Large intestine (tissue), 12 donors: ENCODE measurements at places on chromosomes 12 and 14.

DNA sequence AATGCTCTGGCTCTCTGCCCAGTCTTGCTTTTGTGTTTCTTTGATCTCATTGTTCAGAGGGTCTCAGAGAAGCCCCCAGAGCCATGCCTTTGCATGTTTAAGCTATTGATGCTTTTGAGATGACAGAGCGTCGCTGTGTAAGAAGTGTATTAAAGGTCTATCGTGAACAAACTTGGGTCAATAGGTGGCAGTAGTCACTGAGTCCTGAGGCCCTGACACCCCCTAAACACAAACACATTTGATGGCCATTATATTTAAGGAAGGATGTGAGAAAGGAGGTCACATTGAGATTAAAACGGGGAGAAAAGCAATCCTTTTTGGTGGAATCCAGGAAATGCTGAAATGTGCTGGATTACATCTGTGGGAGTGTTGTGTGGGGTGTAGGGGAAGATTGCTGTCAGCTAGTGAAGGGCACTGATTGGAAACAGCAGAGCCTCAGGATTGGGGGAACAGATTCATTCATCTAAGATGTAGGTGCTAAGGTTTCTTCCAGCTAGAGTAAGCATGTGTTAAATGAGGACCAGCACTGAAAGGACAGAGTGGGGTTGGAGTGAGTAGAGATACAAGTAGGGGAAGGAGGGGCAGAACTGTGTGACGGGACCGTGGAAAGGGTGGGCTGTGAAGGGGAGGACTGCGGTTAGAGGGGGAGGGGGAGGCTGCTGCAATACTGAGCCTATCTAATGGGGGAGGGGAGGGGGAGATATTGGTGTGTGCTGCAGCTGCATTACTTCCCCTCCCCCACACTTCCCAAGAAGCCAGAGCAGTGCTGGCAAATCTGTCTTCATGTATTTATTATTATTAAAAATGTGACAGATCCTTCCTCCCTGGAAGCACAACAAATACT is 12.7 kb downstream of the NGDN start:
- no peak for DNase-seq

DNA sequence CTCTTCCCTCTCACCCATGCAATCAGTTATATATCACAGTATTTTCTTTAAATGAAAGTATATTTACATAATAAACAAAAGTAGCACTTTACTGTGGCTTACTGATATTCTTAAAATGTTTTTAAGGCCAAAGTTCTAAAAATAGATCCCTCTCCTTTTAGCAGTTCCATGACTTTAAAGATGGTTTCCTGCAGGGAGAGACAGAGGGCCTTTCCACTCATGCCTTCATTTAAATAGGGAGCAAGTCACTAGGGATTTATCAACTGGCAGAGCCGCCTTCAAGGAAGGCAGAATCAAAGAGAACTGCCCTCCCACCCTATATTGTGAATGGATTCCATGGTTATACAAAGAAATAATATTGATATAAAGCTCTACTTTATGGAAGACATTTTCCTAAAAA is 55.5 kb downstream of the DUSP16 start:
- DNase-seq, result no peak

GRCh38 chr12:69495071-69495470 is 24.9 kb downstream of the FRS2 start:
- no peak for DNase-seq

DNA sequence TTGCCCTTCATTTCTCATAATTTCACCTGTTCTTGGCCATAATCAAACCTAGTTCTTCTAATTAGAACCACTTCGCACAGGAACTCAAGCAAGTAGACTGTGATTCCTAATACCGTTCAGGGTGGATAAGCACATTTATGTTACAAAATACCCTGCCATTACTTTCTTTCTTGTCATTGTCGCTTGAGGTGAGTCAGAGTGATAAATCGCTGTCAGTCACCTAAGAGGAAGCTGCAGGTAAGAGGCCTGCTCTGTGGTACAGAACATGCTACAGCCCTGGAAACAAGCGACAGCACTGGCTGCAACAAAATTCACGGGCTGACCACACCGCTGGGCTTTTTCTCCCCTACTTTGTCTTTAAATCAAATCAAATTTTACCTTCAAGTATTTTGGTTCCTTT is 218.2 kb downstream of the ANO6 start:
- DNase-seq, result no peak

DNA sequence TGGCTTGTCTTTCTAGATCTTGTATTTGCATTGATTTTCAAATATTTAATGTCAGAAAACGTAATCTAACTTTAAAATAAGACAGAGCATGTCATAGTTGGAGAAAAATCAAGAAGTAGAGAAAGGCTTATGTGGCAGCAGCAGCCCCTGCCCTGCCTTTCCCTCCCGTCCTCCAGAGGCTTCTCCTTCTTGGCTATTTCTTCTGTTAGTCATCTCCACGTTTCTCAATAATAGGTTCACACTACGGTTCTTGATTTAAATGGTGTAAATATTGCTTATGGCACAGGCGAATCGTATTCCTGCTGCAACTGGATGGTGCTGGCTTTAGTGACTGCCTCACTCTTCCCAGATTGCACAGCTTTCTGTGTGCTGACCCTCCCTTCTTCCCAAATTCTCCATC is 42.8 kb downstream of the SLC8B1 start:
- no peak for DNase-seq

- DNase-seq, result no peak
These were observed 21.0 kb downstream of the KTN1 start for GRCh38 chr14:55600784-55601561.

DNA sequence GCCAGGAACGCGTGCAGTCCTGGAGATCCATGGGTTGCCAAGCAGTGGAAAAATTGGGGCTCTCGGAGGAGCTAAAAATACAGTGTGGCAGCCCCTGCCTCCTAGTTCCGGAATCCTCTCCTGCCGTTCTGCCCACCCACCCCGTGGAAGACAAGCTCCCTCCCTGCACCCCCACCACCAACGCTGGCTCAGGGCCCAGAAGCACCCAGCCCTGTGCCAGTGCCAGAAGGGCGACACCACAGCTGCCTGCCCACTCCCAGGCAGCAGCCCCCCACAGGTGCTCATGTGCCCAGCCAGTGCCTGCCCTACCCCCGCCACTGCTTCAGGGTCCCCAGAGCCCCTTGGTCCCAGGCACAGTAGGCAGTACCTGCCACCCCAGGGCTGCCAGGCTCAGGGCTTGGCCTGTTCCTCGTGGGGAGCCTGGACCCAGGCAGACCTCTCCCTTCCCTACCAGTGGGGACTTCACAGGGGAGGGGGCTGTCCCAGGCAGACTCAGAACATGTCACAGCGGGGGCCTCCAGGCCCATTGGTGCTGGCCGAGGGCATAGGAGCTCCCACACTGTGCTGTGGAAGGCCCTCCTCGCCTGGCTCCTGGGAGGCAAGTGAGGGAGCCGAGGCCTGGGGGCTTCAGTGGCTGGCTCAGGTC is 7.4 kb downstream of the INF2 start:
- DNase-seq, result no peak

GRCh38 chr12:33529031-33529430 is 89.4 kb upstream of the SYT10 start:
- DNase-seq, result no peak

- DNase-seq, result no peak
These were observed 83.4 kb downstream of the PPP2R5E start for GRCh38 chr14:63459738-63460137.

DNA sequence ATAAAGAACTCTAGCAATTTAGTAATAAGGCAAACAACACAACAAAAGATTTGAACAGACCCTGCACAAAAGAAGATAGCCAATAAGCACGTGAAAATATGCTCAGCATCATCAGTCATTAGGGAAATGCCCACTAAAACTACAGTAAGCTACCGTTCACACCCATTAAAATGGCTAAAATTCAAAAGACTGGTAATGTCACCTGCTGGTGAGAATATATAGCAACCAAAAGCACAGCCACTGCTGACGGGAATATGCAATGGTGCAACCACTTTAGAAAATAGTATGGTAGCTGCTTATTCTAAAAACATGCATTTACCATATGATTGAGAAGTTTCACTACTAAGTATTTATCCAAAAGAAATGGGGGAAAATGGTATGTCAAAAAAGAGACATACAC is 74.9 kb downstream of the DPF3 start:
- DNase-seq, result no peak

- no peak for DNase-seq
These were observed 94.0 kb downstream of the TMX1 start for GRCh38 chr14:51333901-51334521.

DNA sequence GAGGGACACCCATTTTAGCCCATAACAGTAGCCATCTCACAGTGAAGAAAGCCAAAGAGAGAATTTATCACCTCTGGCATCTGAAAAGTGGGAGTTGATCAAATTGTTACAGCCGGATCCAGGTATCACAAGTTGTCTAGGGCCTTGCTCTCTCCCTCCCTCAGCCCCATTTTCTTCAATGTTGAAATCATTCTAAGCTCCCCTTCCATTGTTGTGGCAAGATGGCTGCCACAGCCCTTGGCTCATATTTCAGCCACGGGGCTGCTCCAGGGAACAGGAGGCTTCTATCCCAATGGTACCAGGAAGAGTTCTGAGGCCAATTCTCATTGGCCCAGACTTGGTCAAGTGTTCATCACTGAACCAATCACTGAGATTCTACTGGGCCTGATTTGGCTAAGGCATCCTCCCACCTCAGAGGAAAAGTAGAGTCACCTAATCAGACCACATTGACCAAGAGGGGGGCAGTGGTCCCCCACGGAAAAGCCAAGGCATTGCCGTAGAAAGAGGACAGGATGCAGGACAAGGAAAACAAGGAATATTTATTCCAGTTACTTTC is 106.2 kb downstream of the GPATCH2L start:
- no peak for DNase-seq

DNA sequence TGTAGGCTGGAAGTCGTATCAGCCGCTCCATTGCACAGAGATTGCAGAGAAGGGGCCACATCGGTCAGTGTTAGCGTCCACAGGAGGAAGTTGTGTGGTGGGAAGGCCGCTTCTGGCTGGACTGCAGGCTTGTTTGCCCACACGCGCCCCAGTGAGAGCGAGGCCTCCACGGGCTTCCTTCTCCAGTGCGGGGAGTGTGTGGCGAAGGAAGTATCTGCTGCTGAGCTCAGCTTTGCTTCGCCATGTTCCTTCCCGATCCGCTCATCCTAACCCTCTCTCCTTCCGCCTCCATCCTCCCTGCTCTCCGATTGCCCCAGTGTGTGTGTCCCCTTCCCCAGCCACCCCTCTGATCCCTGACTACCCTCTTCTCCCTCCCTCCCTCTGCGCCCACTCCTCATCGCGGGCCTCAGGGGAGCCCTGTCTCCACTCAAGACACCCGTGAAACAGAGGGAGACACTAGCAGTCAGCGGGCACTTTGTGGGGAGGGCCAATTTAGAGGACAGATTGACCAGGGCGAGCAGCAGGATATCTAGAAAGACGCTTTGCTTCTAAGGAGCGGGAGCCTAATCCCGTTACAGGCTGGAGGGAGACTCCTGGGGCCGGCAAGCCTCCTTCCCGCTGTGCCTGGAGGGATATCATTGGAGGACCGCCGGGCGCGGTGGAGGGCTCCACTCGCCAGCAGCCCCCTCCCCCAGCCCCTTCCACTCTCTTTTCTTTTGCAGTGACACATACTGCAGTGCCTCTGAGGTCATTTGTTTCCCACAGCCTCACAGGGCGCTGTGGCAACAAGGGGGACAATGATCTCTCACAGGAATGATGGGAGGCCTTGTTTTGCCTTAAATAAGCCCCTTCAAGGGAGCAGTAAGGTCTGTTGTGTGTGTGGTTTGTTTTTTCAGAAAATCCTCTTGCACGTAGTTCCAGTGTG is 428.8 kb downstream of the ZFP36L1 start:
- no peak for DNase-seq

- DNase-seq, result no peak
These were observed 20.5 kb upstream of the ZNF740 start for GRCh38 chr12:53160000-53160399.
